ENCODE measurements at places on chromosomes 1 and 21.

- no peak for DNase-seq
These were observed 627 bp downstream of the ADARB1 start for GRCh38 chr21:45074818-45075595.

DNA sequence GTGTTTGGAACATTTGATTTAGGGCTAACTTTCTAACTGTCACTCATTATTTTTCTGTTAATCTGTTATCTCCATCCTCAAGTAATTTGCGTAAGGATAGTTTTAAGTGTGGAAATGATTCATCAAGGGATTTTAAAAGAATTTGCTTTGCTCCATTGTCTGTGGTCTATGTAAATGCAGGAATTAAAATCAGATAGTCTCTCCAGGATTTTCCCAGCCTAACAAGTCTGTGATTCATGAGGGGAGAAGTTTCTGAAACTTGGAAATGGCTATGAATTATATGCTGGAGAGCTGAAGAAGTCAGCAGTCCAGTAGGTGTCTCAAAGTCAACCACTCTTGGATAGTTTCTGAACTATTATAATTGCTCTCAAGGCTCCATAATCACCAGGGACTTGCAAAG is 264.5 kb downstream of the MRPL39 start:
- no peak for DNase-seq

- DNase-seq, result no peak
These were observed 83.6 kb upstream of the CNTN2 start for GRCh38 chr1:204959374-204959773.

DNA sequence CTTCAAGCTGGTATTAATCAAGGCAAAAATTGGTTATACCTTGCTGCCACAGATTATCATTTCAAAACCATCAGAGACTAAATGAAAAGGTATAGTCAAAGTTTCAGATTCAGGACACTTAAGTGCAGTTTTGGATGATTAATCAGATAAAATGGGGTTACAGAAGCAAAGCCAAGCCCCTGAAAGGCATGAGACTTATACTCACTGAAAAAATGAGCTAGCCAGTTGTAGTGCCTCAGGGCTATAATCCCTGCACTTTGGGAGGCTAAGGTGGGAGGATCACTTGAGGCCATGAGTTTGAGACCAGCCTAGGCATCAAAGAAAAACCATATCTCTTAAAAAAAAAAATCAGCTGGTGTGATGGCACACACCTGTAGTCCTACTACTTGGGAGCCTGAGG is 15.2 kb downstream of the LRRC40 start:
- DNase-seq, result no peak

- no peak for DNase-seq
These were observed 80.2 kb downstream of the VPS13D start for GRCh38 chr1:12309783-12310742.

DNA sequence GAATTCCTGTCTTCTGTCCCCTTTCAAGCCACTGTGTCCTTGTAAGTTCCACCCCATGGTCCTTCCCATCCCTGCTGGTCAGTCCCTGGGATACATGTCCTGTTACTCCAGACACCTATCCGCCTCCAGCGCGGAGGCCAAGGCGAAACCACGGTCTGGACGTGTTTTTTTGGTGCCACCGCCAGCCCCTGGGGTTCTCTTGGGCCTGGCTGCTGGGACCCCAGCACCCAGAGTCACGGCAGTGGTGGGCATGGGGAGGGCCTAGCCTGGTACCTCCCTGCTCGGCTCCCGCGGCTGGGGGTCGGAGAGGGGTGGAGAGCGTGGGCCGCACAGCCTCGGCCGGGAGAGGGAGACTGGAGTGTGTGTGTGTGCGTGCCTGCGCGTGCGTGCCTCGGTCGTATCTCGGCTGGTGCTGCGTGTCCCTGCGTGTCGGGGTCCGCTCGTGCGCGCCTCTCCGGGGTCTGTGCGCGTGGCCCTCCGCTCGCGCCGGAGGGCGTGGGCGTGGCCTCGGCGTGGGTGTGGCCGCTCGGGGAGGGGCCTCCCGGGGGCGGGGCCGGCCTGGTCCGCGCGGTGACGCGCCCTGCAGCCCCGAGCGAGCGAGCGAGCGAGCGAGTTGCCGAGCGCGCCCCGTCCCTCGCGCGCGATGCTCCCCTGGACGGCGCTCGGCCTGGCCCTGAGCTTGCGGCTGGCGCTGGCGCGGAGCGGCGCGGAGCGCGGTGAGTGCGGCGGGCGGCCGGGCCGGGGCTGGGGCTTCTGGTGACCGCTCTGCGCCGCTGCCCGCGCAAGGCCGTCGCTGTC is at the start of gene VWA1:
TSS of gene VWA1 (plus strand) at position 585 of the 798 bp plus-strand sequence. CDS start at position 644, 59 bp downstream.
- DNase-seq, result no peak

Data from NCI-H2029 (cell line).